NCI-H460 (cell line): ENCODE measurements at places on chromosomes 5 and 9.

- no peak for DNase-seq
Observed at GRCh38 chr5:143002459-143003327, 232.5 kb downstream of the ARHGAP26 start.

DNA sequence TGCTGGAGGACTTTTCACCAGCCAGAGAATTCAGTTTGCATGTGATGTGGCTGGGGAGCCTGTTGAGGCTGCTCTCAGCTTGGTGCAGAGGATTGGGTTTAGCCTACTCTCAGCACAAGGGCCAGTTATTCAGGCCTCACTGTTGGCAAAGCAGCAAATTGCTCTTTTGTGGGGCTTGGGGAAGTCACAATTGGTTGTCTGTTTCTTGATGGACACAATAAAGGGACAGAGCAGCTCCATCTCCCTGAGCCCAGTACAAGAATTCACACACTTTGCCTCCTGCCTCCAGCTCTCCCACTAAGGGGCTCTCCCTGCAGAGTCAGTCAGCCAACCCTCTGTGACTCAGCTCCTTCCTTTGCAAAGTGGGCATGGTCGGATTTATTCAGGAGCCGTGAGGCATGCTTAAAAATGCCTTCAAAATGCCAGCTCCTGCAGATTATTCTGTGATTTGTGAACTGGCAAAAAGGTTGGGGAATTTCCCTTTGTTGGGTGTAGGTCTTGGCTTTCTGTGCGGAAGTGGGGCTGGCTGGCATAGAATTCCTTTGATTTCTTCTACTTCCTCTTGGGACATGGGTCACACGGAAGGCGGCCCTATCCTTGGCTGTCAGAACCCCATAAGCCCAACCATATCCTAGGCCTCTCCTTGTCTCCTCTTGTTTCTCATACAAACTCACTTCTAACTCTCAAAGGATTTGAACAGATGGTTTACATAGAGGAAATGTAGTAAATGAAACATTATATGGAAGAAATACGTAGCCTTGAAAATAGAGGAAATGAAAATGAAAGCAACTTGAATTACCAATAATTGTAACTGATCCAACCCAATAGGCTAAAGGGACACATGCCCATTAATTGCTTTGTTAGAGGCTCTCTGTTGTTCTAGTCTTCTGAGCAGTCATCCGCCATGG is 118.7 kb upstream of the CD180 start:
- DNase-seq, result no peak

- DNase-seq, result no peak
Observed at GRCh38 chr5:53827211-53827651, 266.8 kb downstream of the NDUFS4 start.

- no peak for DNase-seq
Observed at GRCh38 chr5:68884144-68884754, 209.6 kb upstream of the SLC30A5 start.

DNA sequence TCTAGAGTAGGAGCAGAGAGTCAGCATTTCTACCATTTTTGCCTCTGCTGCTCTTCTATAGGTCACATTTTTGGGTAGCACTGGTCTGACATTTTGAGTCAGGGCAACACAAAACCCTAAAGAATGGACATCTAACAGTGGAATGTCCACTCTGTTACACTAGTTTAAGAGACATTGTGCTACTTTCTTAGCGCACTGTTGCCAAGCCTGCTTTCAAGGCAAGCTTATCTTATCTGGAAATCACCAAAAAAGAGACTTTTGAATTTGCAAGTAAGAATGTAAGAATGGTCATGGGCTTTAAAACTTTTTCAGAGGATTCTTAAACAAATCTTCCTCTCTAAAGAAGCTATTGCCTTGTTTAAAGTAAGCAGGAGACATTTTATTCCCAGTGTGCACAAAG is 73.0 kb upstream of the STARD4 start:
- DNase-seq, result no peak

- DNase-seq, result no peak
Observed at GRCh38 chr5:179361037-179361603, 15.9 kb upstream of the ADAMTS2 start.

DNA sequence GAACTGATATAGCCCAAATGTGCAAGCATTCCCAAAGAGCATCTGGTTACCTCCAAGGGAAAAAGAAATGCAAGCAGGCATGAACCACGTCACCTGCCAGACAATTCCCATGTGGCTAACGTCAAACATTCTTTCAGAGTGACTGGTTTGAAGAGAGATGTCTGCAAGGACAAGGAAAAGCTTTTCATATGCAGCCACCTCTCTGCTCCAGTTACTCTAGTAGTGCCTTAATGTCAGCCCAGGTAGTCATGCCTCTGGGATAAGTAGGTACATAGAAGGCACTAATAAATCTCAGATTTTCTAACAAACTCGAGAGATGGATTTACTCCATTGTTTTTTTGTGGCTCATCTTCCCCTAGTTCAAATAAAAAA is 96.8 kb upstream of the IFNK start:
- DNase-seq, result no peak

DNA sequence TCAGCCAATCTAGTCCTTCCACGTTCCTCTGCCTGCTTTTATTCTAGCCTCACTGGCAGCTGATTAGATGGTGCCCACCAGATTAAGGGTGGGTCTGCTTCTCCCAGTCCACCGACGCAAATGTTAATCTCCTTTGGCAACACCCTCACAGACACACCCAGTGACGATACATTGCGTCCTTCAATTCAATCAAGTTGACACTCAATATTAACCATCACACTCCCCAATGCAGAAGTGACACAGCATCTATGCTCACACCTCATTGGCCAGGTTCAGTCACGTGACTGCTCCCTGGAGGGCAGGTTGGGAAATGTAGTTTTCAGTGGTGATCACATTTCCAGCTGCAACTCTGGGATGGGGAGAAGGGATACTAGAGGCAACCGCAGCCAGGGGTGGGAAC is 13.0 kb downstream of the SUSD3 start:
- DNase-seq, result peak; percentile 37

- DNase-seq, result no peak
Observed at GRCh38 chr5:107502676-107503060, 168.1 kb downstream of the EFNA5 start.

DNA sequence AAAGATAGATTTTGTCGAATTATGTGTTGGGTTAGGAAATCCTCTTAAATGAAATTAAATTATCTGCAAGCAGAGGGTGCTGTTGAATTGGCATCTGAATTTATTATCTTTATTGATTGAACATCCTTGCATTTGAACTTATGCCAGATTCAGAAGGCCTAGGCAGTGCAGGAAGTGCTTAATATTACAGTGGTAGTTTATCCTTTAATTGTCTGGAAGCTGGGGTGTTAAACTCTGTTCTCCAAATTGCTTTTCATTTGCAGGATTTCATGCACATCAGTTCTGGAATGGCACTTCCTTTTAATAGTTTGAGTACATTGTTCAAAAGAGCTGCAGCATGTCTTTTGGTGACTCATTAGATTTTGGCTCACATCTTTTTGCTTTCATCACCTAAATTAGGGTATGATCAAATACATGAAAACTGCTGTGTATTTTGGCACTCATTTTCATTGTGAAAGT is 186.3 kb downstream of the KDM4C start:
- no peak for DNase-seq

DNA sequence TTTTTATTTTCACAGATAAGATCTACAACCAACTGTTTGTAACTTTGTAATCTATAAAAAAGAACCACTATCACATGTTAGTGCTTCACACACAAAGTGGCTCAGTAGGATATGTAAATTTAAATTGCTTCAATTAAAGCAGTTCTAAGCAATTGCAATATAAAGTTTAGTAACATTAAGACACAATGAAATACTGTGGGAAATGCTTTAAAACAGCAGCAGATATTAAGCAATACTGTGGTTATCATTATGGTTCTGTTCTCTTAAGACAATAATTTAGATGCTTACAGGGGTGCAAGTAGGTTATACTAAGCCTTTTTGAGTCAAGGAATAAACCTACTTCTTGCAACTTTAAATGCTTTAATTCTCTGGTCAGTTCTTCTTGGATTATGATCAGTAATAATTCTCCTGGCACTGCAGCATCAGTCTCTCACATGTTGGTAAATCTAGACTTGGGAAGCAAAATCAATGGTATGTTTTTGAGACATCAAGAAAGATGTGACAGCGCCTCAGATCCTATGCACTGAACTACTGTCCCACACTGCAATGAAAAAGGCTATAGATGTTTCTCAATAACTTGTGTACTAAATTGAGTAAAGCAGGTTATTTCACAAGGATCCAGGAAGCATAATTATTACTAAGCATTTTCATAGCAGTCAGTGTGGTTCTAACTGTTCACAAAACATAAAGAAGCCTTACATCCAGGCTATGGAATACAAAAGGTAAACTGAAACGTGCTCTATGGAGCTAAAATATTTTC is 338.7 kb upstream of the PDE4D start:
- no peak for DNase-seq

DNA sequence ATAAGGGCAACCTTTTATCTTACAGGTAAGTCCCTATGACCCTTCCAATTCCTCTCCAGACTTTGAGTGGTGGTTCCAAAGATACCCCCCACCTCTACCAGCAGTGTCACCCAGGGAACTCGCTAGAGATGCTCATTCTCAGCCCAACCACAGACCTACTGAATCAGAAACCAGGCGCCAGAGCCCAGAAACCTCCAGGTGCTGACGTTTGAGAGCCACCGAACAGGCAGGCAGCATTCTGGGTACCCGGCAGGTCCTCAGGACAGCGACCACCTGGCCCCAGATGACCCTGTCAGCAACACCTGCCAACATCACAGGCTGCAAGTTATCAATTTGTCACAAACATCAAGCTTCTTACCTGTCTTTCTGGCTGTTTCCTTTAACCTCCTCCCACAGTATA is 19.5 kb downstream of the RAPGEF1 start:
- DNase-seq, result no peak

GRCh38 chr5:161900981-161901380 is 53.1 kb downstream of the GABRA1 start:
- no peak for DNase-seq

DNA sequence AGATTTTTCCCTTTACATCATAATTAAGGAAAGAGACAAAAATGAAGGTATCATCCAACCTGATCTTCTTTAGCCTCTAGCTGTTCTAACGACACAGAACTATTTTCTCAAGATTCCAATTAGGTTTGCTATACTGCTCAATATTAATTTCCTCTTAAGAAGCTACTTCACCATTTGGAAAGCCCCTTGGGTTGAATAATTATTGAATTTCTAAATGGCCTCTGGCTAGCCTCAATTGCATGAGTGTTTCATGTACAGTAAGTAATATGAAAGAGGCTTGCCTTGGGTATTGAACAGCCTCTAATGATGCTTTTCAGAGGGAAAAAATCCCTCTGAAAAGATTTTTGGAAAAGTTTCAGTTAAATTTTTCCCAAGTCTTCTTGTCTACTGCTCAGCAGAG is 3.7 kb upstream of the MOB3B start:
- no peak for DNase-seq

- DNase-seq, result no peak
Observed at GRCh38 chr5:1507457-1507856, 16.3 kb downstream of the LPCAT1 start.

DNA sequence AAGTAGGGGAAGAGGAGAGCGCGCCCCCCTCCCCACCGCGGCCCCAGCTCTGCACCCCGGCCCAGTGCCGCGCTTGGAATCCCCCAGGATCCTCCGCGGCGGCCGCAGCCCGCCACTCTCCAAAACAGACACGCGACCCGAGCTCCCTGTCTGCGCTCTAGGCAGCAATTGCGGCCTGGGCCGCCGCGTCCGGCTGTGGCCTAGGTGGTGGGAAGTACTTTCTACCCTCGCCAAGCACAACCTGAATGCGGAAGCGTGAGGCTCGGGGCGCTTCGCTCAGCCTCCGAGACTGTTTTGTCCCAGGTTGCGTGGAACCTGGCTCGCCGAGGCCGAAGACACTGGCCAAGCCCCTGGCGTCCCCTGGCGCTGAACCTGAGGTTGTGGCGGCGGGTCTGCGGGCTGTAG is 3.3 kb upstream of the FOXB2 start:
- no peak for DNase-seq
